ENCODE measurements at places on chromosomes 5 and 9.

DNA sequence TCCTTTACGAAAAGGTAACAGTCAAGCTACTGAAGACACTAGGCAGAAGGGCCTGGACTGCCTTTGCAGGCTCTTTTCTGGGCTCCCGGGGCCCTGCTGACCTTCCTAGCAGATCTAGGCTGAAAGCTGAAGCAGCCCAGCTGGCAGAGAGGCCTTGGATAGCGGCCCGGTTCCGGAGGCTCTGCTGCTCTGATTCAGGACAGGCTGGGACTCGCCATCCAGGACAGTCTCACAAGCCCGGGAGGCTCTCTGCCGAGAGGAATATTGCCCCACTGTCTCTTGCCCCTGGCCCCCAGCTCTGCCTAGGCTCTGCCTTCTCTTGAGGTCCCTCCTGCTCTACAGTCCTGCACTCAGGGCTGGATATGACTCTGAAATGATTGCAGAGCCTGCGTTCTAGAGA is 67.8 kb downstream of the PSD2 start:
- H3K4me3 ChIP-seq: no peak overlapping the region
- no peak overlapping the region for H3K27ac ChIP-seq
- H3K36me3 ChIP-seq: no peaks in the 10 kb centered on the region
- no peak for DNase-seq
- H3K27me3 ChIP-seq: no peaks in the 10 kb centered on the region
- no peaks in the 10 kb centered on the region for H3K4me1 ChIP-seq

DNA sequence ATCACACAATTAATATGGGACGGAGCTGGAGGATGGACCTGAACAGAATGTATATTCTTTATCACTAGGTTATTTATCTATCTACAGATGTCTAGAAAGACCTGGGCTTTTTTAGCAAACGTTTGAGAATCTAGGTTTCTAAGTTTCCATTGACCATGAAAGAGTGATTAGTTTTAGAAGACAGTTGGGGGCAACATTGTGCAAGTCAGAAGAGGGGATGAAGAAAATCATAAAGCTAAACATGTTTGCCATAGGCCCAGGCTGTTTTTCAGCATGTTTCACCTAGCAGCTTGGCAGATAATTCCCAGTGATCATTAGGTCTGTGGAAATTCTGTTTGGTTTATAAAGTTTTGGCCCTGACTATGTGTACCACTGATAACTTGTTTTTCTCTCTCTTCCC is 44.1 kb upstream of the CDKN2B start:
- DNase-seq: no peak
- H3K27me3 ChIP-seq: no peaks in the 10 kb centered on the region
- H3K4me3 ChIP-seq: no peak overlapping the region
- peaks cover 19% of the 10 kb centered on the region for H3K4me1 ChIP-seq
- H3K27ac ChIP-seq: no peak overlapping the region
- H3K36me3 ChIP-seq: no peaks in the 10 kb centered on the region

- no peaks in the 10 kb centered on the region for H3K36me3 ChIP-seq
- H3K27me3 ChIP-seq: no peaks in the 10 kb centered on the region
- H3K4me1 ChIP-seq: no peaks in the 10 kb centered on the region
- no peak overlapping the region for H3K27ac ChIP-seq
Observed at GRCh38 chr5:61595426-61595825, 263.4 kb downstream of the ZSWIM6 start.

DNA sequence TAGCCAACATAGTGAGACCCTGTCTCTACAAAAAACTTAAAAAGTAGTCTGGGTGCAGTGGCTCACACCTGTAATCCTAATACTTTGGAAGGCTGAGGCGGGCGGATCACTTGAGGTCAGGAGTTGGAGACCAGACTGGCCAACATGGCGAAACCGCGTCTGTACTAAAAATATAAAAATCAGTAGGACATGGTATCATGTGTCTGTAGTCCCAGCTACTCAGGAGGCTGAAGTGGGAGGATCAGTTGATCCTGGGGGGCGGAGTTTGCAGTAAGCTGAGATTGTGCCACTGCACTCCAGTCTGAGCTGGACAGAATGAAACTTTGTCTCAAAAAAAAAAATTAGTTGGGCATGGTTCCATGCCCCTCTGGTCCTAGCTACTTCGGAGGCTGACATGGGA is 57.9 kb upstream of the MIER3 start:
- no peak for DNase-seq
- no peaks in the 10 kb centered on the region for H3K4me1 ChIP-seq
- H3K36me3 ChIP-seq: no peaks in the 10 kb centered on the region

DNA sequence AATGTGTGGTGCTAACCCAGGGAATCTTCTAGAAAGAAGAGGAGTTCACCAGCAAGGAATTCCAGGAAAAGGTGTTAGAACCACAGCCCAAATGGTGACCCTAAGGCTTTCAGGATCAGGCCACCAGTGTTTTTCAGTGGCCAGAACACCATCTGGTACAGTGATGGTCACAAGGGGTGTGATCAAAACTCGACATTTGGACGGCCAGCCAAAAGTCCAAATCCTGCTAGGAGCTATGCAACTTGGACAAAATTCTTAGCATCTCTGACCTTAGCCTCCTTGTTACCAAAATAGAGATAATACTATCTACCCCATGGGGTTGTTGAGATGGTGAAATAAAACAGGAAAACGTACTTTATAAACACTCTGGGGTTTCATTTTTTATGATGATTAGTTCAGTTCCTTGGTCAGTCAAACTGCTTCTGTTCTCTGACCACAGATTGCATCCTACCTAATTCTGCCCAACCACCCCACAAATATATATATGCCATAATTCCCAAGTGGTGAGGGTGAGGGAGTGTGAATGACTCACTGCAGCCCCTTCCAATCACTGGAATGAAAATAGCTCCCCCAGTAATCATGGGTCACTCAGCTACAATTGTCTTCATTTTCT is 210.3 kb downstream of the CDK5RAP2 start:
- no peak overlapping the region for H3K27ac ChIP-seq
- H3K4me3 ChIP-seq: no peak overlapping the region
- H3K4me1 ChIP-seq: no peaks in the 10 kb centered on the region
- no peaks in the 10 kb centered on the region for H3K36me3 ChIP-seq
- no peaks in the 10 kb centered on the region for H3K27me3 ChIP-seq

GRCh38 chr5:33701251-33701650 is 190.5 kb downstream of the ADAMTS12 start:
- H3K4me1 ChIP-seq: no peaks in the 10 kb centered on the region
- no peak overlapping the region for H3K4me3 ChIP-seq
- no peak overlapping the region for H3K27ac ChIP-seq

DNA sequence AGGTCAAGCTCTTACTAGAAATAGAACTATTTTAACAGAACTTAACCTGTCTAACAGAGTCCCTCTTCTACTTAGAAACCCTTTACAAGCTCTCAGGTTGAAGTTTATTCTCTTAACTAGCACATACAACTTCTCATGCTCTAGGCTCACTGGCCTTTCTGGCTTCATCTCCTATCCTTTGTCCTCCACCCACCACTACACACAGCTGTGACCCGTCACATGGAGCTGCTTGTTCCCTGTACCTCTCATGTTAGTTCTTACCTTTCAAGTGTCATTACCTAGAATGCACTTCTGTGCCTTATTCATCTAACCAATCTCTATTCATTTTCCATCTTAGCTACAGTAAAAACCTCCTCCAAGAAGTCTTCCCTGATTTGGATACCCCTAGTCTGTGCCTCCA is 89.4 kb upstream of the APC start:
- no peak overlapping the region for H3K4me3 ChIP-seq
- DNase-seq: no peak
- H3K36me3 ChIP-seq: no peaks in the 10 kb centered on the region
- H3K27ac ChIP-seq: no peak overlapping the region
- no peaks in the 10 kb centered on the region for H3K4me1 ChIP-seq

DNA sequence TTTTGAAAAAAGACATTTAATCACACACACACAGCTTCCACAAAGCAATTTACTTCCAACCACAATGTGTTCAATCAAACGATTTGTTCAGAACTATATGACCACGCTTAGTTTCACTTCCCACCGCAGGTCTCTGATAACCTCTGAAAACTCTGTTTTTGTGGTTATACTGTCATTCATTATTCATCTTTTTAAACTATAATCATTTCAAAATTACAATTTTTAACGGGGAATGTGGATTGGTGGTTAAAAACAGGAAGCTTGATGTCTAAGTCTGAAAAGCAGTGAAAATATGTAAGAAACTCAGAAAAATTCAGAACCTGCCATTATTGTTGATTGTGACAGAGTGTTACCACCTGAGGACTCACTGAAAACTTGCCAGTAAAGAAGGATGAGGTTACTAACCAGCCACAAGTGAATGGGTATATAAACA is 12.7 kb upstream of the TMEM174 start:
- no peak for DNase-seq
- H3K36me3 ChIP-seq: no peaks in the 10 kb centered on the region
- H3K4me1 ChIP-seq: no peaks in the 10 kb centered on the region
- H3K27ac ChIP-seq: no peak overlapping the region
- no peak overlapping the region for H3K4me3 ChIP-seq
- H3K27me3 ChIP-seq: no peaks in the 10 kb centered on the region

DNA sequence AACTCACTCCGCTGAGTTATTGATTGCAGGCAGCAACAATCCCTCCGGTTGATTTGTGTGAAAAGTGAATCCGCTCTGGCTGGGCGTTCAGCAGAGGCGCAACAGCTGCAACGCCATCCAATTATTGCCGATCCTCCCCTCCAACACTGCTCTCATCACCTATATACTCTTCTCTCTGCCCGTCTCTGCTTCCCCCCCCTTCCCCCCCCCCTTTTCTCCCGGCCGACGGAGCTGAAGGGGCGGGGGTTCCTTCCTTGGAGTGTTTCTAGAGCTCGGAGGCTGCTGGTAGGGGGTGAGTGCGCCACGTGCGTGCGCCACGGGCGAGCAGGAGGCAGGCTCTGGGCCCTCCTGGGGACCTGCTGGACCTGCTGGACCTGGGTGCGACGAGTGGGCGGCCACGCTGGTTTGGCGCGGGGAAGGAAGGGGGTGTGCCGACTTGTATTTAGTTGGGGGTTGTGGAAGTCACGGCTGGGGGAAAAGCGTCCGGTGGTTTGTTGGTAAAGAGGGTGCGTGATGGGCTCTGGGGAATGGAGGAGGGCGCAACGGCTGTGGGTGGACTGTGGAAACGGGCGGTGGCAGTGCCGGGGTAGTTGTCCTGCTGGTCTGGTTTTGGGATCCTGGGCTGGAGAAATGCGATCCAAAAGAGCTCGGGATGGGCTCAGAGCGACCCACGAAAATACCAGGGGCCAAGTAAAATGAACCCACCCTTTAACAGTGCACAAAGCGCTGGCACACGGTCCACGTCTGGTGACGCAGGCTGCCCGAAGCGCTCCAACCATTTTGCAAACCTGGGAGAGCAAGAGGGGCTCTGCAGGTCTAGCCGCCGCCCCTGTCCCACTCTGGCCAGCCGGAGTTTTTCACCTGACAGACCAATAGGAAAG is 6.4 kb upstream of the MEF2C start:
- peak; percentile 30 for DNase-seq
- peak overlapping the region; percentile 85 for H3K27ac ChIP-seq
- H3K4me3 ChIP-seq: peak overlapping the region; percentile 47
- H3K4me1 ChIP-seq: no peaks in the 10 kb centered on the region
- H3K36me3 ChIP-seq: no peaks in the 10 kb centered on the region
- no peaks in the 10 kb centered on the region for H3K27me3 ChIP-seq

GRCh38 chr5:124054564-124054963 is 542.6 kb downstream of the CSNK1G3 start:
- no peaks in the 10 kb centered on the region for H3K27me3 ChIP-seq
- DNase-seq: no peak
- H3K4me3 ChIP-seq: no peak overlapping the region
- H3K4me1 ChIP-seq: peaks cover 19% of the 10 kb centered on the region
- no peaks in the 10 kb centered on the region for H3K36me3 ChIP-seq
- no peak overlapping the region for H3K27ac ChIP-seq

GRCh38 chr5:124755565-124755964 is 9.1 kb upstream of the ZNF608 start:
- no peak overlapping the region for H3K27ac ChIP-seq
- DNase-seq: no peak
- H3K4me3 ChIP-seq: no peak overlapping the region
- H3K36me3 ChIP-seq: no peaks in the 10 kb centered on the region
- H3K4me1 ChIP-seq: peaks cover 8% of the 10 kb centered on the region

GRCh38 chr9:95107001-95107749 is 210.3 kb downstream of the FANCC start:
- peak overlapping the region; percentile 81 for H3K27ac ChIP-seq
- H3K27me3 ChIP-seq: no peaks in the 10 kb centered on the region
- peak; percentile 84 for DNase-seq
- no peaks in the 10 kb centered on the region for H3K36me3 ChIP-seq

DNA sequence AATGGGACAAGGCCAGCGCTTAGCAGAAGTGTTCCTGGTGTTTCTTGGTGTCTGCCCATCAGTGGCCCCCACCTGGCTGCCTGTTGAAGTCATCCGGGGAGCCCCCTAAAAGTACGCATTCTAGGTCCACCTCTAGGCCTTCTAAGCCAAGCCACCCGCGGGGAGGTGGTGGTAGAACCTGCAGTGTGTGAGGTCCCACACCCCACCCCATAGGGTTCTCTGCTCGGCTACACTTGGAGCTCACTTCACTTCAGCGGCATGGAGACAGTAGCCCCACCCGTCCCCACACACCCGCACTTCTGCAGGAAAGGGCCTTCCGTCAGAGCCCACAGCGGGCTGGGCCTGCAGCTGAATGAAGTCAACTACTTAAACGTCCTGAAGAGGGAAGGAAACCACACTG is 29.6 kb upstream of the FCN2 start:
- no peaks in the 10 kb centered on the region for H3K27me3 ChIP-seq
- no peak for DNase-seq
- H3K4me1 ChIP-seq: no peaks in the 10 kb centered on the region
- no peaks in the 10 kb centered on the region for H3K36me3 ChIP-seq
- no peak overlapping the region for H3K27ac ChIP-seq

DNA sequence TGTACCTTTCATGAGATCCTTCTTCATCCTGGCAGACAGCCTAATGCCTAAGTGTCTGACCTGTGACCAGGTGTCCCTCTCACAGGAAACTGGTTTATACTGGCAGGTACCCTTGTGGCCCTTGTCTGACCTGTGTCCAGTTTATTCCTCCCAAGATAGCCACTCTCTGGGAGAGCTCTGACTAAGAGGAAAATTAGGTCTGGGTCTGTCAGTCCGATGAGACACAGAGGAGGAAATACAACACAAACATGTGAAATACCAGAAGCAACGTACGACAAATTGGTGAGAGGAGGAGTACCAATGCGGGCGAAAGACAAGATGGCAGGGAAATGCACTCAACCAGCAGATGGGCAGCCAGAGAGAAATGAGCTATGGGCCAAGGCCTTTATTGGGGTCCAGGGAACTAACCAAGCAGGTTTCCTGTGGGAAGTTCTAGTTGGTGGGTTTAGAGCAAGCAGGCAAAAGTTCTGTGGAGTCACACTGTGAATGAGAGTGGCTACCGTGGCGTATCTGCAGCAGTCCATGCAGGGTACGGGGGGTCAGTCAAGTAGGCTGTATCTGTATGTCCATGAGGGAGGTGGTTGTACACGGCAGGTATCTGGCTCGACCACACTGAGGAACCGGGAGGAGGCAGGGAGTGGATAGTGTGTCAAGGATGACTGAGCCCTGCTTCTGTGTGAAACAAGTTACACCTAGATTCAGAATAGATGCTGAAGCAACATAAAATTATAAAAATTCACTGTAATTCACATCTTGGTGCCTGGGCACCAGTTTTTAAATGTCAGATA is 109.0 kb downstream of the MLLT3 start:
- no peaks in the 10 kb centered on the region for H3K4me1 ChIP-seq
- H3K27ac ChIP-seq: no peak overlapping the region
- no peak overlapping the region for H3K4me3 ChIP-seq
- DNase-seq: no peak

Measured in tibial nerve (tissue), 4 donors.